ENCODE measurements at places on chromosomes 1 and 21.

DNA sequence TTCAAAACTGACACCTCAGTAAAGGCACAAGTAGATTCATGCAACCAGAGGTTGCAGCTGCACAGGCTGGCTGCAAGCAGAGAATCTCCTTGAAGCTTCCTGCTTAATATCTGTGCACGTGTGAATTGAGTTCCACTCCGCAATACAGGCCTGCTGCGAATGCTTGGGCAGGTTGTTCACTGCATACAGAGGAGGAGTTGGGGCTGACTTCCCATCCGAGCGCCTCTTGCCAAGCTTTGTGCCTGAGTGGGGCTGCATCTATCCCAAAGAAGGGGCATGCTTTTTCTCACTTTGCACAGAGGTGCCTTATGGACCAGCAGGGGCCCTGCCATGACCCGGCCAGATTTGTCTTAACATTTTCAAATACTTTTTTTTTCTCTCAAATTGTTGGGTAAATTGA lies 17.9 kb upstream of the PADI1 start:
- DNase-seq, result no peak

DNA sequence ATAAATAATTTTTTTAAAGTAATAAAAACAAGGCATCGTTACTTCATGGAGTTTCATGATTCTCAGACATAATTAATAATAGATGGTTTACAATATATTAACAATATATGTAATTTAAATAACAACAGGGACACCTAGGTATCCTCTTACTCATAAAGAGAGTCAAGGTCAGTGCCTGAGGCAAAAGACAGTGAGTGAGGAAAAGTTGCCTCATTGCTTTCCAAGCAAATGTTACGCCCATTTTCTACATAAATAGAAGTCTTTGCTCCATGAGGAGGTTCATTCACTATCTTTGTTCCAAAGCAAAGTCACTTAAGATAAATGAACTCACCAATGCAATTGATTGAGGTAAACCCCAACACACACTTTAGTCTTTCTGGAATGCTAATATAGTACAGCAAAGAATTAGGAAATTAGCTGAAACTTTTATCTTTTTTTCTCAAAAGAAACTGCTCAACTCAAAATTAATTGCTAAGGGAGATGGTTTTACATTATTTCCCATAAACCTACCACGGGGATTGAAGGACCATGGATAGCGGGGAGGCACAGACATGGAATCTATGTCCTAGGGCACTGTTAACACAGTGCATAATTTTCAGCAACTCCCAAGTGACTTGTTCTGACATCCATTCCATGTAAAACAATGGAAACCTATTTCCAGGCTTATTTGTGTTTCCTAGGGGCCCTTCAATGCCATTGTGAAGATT lies 19.6 kb downstream of the BCL9 start:
- DNase-seq, result peak; percentile 56

DNA sequence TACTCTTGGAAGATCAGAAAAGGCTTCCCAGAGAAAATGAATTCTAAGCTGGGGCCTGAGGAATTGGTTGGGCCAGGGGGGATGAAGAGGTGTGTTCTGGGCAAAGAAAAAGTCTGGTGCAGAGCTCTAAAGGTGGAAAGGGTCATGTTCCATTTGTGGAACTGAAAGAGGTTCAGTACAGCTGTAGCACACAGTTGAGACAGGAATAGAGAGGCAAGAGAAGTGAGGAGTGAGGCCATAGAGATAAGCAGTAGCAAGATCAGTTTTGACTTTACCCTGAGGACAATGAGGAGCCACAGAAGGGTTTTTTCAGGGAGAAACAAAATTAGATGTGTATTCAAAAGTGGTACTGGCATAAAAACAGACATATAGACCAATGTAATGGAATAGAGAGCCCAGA lies 30.3 kb upstream of the MUTYH start:
- DNase-seq, result no peak

DNA sequence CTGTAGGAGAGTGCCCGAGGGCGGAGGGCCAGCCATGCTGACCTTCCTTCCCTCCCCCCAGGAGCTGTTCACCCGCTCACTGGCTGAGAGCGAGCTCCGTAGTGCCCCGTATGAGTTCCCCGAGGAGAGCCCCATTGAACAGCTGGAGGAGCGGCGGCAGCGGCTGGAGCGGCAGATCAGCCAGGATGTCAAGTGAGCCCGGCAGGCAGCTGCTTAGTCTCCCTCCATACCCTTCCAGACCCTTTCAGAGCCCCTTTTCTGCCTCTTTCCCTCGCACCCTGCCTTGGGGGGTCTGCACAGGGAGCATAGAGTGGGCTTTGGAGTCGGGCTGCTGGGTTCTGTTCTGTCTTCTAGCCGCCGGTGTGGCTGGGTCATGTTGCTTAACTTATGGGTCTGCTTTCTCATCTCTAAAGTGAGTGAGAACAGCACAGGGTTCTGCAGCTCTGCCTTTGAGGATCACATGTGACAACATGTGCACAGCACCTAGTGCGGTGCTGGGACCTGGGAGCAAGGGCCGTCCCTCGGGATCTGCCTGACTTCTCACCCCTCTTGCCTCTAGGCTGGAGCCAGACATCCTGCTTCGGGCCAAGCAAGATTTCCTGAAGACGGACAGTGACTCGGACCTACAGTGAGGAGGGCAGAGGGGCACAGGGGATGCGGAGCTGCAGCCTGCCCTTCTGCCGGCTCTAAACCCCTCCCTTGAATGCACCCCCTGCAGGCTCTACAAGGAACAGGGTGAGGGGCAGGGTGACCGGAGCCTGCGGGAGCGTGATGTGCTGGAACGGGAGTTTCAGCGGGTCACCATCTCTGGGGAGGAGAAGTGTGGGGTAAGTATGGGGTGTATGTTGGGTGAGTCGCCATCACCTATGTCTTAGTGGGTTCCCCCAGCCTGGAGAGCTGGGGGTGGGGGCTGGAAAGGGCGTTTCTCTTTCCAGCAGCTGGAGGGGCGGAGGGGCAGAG lies 6.2 kb downstream of the AMPD2 start:
- DNase-seq, result no peak

- no peak for DNase-seq
Observed at GRCh38 chr1:45543581-45544417, 6.8 kb upstream of the AKR1A1 start.

- DNase-seq, result no peak
Observed at GRCh38 chr1:100786870-100787269, 67.3 kb downstream of the VCAM1 start.

- DNase-seq, result no peak
Observed at GRCh38 chr21:28908351-28908750, 84.3 kb downstream of the LTN1 start.

DNA sequence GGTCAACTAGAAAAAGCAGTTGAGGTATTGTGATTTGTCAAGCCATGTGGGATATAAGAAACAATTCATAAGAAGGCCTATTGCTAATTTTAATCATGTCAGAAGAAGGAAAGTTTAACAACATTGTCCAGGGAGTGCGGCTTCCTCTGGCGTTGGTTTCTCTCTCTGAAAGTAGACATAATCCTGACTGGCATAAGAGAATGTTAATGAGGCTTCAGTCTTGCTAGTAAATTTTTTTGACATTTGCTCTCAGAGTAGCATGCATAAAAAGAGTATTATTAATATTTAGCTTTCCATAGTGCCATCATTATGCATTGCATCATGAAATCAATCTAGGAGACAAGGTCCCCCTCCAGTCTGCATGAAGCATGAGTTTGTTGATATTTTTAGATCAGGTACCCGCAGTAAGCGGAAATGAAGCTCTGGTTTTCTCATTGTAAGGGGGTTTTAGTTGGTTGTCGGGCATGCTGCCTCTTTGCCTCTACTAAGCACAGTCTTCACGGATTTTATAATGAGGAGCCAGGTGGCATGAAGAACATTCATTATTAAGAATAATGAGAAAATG lies 12.8 kb upstream of the PRDM2 start:
- no peak for DNase-seq

DNA sequence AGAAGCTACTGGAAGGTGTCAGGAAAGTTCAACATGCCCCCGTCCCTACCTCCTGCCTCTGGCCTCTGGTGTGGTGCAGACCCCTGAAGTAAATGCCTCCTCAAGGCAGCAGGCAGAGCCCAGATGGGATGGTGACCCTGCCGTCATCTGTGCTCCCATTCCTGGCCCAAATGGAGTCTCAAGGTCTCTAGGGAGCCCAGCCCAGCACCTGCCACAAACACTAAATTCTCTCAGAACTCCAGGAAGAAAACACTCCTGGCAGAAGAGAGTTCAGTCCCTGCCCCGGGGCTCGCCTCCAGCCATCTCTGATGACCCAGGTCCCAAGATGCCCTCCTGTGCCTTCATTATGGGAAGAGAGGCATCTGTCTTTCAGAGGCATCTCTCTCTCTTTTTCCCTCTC lies 261.6 kb upstream of the TMEM51 start:
- DNase-seq, result no peak
